ENCODE measurements at places on chromosomes 5 and 9.

DNA sequence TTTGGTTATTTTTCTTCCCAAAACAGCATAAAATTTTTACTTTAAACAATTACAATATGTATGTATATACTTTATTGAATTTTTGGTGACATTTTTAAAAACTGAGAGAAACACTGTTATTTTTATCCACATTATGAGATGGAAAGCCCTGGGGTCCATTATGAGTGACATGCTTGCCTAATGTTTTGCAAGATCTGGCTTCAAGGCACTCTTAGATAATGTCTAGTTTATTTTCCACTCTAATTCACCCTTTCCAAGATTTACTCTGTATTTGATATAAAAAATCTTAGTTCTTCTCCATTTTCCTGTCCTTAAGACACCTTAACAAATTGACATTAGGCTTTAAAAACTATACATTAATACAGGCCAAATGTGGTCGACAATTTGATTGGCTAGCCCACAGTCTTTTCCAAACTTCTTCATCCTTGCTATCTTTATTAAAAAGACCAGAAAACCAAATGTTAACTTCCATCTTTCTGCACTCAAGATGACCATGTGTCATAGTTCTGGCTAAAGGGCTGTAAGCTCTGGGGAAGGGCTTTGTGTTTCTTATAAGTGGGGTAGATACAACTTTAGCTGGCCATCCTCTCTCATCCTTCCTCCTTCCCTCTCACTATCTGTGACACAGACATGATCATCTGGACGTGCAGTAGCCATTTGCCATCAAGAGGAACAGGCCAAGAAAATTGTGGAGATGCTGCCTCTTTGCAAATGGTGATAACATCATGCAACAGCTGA is 561.1 kb downstream of the PDE4D start:
- no peak for DNase-seq

GRCh38 chr5:142798099-142798770 is 28.1 kb downstream of the ARHGAP26 start:
- DNase-seq = no peak

DNA sequence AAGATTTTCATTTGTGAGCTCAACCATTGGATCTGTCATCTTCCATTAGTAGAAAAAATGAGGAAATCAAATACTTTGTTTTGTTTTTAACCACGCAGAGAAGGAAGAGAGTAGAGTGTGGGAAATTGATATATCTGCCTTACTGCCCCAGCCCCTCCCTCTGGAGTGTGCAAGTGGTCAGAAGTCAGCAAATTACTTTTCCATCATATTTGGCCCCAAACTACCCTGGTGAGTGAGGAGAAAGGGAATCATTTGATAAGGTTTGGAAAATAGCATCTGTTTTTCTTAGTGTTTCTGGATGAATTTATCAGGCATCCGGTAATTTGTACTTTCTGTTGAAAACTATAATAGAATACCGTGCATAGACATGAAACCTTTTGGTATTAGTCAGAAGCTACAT is 327.4 kb downstream of the MARCHF11 start:
- no peak for DNase-seq

DNA sequence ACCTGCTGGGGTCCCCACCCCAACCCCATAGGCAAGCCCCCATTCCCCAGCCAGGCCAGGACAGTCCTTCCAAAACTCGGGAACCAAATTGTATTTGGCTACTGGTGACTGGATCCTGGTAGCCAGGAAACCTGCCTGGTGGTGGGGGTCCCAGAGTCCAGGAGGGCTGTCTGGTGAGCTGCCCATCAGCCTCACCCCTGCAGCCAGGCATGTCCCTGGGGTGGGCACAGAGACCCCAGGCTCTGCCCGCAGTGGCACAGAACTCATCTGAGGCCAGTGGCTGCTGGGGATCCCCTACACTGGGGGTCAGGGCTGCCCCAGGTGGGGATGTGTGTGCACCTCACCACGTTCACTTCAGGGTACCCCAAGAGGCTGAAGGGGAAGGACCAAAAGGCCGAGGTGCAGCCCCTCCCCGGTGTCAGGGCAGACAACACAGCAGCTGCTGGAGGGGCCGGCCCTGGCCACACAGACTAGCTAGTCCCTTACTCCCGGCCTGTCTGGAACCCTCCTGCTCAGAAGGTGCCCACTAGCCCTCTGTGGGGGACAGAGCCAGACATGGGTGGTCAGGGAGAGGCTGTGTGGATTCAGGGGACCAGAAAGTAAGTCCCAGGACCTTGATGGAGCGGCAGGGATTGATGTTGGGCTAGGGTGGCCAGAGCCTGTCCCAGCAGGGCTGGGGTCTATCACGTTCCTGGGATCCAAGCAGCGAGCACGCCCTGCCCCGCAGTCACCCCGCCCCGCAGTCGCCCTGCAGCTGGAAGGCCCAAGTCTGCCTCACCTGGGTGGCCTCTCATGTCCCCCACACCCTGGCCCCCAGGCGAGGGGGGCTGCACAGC is 91.5 kb downstream of the KCNT1 start:
- DNase-seq = no peak

Measured in left ventricle myocardium inferior (tissue), 1 donor.